ENCODE measurements at places on chromosomes 2 and 18.
A peak's percentile ranks its signal among the peaks of the same experiment; 100 is the strongest.

DNA sequence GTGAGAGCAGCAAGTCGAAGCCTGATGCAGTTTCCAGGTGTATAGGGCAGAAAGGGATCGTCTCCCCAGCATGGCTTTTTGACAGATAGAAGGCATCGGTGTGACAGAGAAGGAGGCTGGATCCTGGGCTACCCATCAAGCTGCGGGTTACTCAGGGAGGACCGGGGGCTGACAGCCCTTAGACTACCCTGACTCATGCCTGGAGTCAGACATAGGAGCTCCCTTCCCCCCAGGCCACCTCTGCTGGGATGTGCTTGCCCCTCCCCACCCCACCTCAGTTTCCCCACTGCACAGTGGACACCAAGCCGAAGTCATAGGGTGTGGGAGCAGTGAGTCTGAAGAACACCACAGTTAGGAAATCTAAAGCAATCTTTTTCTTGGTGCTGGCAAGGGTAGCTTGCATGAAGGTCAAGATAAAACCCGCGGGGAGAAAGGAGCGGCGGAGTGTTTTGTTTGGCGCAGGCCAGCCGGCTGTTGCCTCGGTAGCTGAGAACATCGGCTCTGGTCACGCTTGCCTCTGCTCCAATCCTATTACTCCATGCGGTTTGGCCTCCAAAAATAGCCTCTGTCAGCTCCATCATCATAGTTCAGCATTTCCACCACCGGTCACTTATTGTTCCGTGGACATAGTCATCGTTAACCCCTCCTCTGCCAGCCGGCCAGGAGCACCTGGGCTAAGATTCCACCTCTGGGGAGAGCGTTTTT, 169.2 kb upstream of the GLI2 start:
- no peak for DNase-seq

- no peak for DNase-seq
Measured at GRCh38 chr2:233991196-233991595, 59.3 kb upstream of the SPP2 start.

- no peak for DNase-seq
Measured at GRCh38 chr2:11598228-11598731, 64.4 kb downstream of the GREB1 start.

DNA sequence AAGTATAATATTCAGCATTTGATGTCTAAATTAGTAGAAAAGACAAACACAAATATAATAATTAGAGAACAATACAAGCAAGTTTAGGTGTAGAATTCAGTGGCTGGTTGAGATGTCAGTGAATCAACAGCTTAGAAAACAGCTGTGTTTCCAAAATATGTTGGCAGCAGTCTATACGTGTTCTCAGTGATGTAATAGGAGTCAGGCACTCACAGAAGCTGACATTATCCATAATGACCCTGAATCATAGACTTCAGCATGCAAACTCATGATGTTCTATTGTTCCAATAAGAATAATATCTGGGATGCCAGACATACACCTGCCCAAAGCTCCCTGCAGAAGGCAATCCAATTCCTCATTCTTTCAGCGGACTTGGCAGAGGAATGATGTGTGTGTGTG, 164.7 kb downstream of the SLC8A1 start:
- peak; percentile 19 for DNase-seq

- no peak for DNase-seq
Measured at GRCh38 chr2:150133623-150134022, 353.8 kb downstream of the RND3 start.

DNA sequence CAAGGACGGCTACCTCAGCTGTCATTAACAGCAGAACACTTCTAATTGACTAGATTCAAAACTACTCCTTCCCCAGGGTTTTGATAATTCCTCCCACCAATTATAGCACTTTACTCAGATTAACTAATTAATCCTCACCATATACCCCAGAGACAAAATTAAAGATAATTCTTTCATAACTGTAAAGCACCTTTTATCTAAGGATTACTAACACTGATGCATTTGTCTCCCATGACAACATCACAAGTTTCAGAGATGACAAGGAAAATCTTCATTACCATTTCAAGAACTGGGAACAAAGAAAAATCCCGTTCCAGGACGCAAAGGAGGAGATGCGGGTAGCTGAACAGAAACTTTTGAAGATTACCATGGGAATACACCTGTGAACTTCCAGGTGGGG, 129.4 kb upstream of the ITGA6 start:
- no peak for DNase-seq

DNA sequence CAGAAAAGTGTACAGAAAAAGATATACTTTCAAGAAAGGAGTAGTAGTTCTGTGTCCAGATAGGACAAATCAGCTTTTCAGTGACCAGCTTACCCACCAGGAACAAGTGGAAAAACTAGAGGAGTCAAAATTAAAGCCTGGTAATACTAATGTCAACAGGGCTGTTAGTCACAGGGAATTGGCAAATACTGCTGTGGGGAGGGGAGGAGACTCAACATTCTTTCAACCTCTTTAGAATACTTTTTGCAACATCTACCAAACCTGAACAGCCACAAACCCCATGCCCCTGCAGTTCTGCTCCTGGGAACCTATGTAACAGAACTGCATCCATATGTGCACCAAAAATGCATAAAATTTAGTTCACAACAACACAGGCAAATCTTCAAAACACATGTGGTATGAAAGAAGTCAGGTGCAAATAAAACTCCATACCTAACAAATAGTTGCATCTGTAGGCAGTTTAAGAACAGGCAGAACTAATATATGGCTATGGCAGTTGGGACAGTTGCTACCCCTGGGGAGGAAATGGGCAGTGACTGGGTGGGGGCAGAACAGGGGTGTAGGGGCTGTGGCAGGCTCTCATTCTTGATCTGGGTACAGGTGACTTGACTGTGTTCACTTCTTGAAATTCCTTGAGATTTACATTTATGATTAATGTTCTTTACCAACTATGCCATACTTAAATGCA, 9.7 kb downstream of the CMPK2 start:
- DNase-seq, result no peak

DNA sequence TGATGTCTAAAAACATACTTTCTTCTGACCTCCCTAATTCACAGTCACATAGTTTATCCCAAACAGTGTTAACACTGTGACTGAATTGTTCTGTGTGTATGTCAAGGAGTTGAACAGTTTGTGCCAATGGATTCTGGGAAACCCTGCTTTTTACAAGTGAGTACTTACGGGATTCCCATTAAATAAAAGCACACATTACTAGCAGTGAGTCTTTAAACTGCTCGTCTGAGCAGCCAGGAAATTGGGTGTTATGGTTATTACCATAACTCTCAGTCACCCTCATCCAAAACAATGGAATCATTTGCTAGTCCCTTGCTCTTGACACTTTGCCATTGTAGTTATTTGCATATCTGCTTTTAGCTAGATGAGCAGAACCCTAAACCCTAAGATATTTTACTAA, 209.1 kb downstream of the ZNF385B start:
- no peak for DNase-seq

- DNase-seq, result no peak
Measured at GRCh38 chr18:9066358-9066757, 36.1 kb upstream of the NDUFV2 start.

DNA sequence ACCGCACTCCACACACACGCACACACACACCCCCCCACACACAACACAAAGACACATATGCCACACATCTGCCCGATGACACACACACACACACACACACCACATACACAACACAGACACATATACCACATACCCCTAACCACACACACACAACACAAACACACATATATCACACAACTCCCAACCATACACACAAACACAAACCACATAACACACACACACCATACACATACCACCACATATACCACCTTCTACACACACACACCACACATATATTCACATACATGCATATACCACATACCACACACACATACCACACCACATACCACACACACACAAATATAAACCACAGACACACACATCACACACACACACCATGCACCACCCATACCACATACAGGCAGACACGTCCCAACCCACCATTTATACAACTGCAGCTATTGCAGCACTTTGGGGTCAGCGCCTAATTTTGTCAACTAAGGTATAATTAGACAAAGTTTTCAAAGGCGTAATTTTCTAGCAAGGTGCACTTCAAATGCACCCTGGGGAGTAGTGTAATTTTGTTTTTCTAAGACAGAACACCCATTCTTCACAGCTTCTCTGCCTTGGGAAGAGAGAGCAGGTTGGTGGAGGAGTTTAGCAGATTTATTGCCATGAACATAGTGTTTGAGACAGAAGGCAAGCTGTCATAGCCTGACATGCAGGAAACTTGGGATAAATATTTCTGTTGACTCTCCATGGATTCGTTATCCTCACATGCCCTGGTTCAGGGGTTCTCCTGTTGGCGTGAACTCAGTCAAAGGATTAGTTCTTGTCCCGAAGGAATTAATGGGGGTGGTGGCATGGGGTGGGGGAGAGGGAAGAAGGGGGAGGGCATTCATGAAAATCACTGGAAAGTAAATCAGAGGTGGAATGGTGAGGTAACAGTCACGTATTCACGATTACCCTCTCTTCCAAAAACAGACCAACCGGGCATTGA, 416.1 kb downstream of the LPIN1 start:
- no peak for DNase-seq

GRCh38 chr2:224569654-224570053, 15.5 kb downstream of the CUL3 start:
- no peak for DNase-seq

GRCh38 chr18:37176621-37176934, 347.7 kb downstream of the KIAA1328 start:
- DNase-seq, result no peak

DNA sequence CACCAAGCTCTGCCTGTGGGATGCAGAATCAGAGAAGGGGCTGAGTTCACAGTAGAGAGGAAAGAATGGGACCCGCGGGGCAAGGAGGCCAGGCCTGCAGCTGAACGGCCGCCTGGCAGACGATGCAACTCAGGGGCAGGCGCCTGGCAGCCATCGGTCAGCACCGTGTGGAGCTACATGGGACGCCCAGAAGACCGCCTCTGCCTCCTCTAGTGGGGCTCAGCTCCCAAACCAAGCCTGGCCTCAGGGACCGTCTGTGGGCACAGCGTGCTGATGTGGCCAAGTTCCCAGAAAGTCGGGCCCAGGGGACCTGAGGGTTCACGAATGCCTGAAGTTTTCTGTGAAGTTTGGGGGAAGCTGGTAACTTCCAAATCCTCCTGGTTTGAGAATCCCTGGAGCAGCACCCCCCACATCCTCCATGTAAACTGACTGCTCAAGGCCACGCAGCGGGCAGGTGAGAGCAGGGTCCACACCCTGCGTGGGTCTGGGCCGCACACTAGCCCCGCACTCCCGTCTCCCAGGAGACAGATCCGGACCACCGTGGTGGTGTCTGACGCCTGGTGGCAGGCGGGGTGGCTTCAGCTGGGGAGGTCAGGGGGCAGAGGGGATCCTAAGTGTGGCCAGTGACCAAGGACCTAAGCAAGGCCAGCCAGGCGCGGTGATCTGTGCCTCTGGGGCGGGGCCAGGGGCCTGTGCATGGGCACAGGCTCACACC, 14.6 kb downstream of the SNORC start:
- DNase-seq, result no peak

DNA sequence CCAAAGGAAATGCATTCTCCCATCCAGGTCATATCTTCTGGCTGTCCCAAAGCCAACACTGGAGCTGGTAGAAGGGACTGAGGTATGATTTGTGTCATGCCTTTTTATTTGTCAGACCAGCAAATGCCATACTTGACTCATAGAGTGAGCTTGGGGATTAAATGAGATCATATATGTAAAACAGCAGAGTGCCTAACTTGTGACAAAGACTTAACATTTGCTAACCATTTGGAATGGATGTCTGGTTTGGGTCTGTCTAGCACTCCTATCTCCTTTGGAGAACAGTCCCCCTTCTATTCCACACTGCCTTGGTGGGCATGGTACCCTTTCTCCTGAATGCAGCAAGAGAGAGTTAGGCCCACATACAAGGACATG, 128.5 kb upstream of the LGALSL start:
- DNase-seq, result no peak

DNA sequence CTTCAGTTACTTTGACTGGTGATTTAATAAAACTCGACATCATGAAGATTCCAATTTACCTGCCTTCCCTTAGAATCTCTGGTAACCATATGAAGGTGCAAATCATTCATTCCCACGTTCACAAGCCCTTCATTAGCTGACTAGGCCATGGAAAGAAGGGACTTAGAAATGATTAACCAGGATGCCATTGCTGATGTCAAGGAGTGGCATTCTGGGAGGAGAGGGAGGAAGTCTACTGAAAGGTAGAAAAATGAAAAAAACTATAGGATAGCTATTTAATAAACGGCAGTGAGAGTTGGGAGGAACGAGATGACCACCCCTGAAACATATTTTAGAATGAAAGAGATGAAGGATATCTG, 1.4 kb downstream of the ATIC start:
- no peak for DNase-seq

DNA sequence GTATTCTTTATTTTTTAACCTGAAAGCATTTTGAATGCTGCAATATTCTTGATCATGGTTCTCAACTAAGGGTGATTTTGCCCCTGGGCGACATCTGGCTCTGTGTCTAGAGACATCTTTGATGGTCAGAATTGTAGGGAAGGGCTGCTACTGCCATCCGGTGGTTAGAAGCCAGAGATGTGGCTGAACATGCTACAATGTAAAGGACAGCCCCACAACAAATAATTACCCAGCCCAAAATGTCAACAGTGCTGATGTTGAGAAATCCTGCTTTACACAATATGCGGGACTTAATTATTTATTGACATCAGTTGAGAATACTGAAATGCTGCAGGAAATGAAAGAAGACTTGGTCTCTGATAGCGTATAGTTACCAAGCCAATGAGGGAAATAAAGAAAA, 37.5 kb upstream of the SERPINB2 start:
- peak; percentile 56 for DNase-seq

DNA sequence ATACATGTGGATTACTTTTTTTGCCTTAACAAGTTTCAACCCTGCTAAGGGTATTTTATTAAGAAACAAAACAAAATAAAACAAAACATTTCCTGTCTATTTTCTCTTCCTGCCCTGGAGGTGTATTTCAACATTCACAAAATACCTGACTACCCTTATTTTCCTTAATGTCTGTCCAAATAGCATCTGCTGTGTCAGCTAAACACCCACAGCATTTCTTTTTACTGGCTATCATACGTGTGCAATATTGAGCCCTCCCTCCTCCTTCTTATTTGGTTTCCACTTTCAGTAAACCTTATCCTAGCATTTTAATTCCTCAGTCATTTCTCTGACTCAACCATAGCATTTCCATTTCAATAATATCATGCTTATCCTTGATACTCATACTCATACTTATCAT, 1420.0 kb upstream of the ZEB2 start:
- no peak for DNase-seq

Data from NCI-H1417 treated with DMSO at 0.1 percent for 48 hours (cell line).